ENCODE measurements at places on chromosomes 2 and 18.
A peak's percentile ranks its signal among the peaks of the same experiment; 100 is the strongest.

DNA sequence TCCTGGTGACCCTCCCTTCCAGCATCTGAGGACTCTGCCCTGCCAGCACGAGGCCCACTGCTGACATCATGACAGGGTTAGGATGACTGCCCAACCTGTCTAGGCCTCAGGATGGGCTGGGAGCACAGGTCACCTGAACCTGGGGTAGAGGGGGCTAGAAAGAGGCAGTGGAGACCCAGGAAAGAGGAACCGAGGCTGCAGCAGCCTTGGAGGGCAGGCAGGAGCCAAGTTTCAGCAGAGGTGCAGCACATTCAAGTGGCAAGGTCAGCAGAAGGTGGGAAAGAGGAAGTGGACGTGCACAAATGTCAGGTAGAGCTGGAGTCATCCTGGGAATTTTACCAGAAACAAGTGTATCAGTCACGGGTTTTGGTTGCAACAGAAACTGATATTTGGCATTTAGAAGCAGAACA, 13.6 kb upstream of the RAB10 start:
- no peak for DNase-seq

DNA sequence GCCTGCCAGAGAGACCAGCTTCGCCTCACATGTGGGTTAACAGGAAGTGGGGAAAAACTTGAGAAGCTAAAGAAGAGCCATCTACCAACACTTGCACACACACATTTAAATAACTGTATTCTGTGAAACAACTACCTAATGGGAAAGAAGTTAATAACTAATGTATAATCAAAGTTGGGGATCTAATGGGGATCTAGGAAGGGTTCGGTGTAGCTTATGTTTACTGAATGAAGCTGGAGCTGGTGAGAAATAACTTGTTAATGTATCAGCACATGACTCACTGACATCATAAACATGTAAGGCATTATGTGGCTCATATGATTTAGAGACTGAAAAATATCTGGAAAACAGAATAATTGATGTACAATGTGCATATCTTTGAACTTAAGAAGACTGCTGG, 421.3 kb upstream of the NXPH2 start:
- no peak for DNase-seq

GRCh38 chr18:1464444-1465217, 560.0 kb downstream of the ADCYAP1 start:
- DNase-seq = no peak

DNA sequence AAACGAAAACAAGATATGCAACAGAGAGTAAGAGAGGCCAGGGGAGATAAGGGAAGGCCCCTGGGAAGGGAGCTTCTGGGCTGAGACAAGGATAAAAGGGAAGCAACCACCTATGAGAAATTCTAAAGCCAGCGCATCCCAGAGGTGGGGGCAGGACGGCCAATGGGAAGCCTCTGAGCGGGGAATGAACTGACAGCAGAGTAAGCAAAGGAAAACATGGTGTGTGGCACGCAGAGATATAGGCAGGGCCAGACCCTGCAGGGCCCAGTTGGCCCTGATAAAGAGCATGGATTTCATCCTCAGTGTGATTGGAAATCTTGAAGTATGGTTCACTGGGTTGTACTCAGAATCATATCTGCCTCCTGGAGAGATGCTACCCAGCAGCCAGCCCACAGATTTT, 78.7 kb downstream of the IRS1 start:
- no peak for DNase-seq

- no peak for DNase-seq
Measured at GRCh38 chr2:14445670-14446069, 186.8 kb upstream of the LRATD1 start.

GRCh38 chr2:102657770-102658169, 38.4 kb downstream of the SLC9A2 start:
- DNase-seq = no peak

DNA sequence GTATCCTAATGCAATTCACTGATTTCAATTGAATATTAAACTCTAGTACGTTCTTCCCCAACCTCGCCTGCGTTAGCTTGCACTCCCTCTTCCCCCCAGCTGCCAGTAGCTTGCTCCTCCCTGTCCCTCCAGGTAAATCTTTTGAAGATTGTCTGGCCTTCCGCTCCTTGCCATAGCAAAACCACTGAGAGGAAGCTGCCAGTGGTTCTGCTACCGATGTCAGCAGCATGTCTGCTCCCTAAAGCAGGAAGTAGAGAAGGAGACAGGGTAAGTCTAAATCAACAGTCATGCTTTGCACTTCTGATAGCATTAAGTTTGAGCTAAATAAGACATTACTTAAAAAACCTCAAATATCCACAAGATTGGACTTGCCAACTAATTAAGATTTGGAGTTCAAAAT, 89.1 kb downstream of the SCN2A start:
- DNase-seq = peak; percentile 49

All from activated CD8-positive, alpha-beta T cell treated with anti-CD3 and anti-CD28 coated beads, Interleukin-2, amount 10 ng/mL, durations not matched to agents 7 days and 5 days (primary cell).